ENCODE measurements at places on chromosomes 1 and 21.
A peak's percentile ranks its signal among the peaks of the same experiment; 100 is the strongest.

GRCh38 chr1:52504720-52505119 is 48.2 kb downstream of the TUT4 start:
- DNase-seq = no peak

- DNase-seq = no peak
Measured at GRCh38 chr1:6911974-6912373, 126.7 kb downstream of the CAMTA1 start.

- DNase-seq = no peak
Measured at GRCh38 chr1:113438505-113439276, 48.4 kb downstream of the MAGI3 start.

GRCh38 chr21:14718951-14719350 is 172.8 kb upstream of the SAMSN1 start:
- DNase-seq = no peak

GRCh38 chr1:107363154-107363553 is 222.3 kb downstream of the NTNG1 start:
- DNase-seq = no peak

DNA sequence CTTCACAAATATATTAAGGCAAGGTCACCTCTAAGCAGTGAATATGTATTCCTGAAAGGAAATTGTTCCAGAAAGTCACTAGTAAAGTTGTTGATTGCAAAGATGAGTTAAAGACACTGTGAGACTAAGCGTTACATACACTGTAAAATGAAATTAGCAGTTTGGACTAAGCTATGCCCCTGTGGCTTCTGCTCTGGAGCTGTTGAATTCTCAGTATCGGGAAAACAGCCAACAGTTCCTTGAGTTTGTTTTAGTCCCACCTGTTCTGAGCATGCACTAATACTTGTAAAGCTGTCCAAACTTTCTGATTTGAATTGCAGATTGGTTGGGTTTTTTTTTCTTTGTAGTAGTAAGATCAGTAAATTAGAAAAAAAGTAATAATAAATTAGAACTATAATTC is 21.0 kb downstream of the ANGPTL1 start:
- no peak for DNase-seq

- DNase-seq = no peak
Measured at GRCh38 chr1:39142401-39143060, 62.0 kb upstream of the MACF1 start.

GRCh38 chr1:79599257-79599656 is 592.7 kb upstream of the ADGRL4 start:
- no peak for DNase-seq

DNA sequence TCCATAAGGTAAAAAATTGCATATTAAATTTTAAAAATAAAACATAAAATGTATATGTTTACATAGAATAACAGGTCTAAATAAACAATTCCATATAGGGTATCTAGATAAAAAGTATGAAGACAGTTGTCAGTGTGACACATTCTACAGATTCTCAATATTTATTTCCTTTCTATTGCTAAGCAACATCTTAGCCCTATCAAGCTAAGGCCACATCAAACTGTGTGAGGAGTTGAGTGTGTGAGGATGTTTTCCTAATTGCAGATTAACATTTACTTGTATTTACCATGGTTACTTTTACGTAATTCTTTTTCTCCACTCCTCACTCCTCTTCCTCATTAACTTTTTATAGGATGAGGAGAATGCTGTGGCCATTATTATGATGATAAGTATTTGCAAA is 41.9 kb upstream of the MCOLN3 start:
- no peak for DNase-seq

DNA sequence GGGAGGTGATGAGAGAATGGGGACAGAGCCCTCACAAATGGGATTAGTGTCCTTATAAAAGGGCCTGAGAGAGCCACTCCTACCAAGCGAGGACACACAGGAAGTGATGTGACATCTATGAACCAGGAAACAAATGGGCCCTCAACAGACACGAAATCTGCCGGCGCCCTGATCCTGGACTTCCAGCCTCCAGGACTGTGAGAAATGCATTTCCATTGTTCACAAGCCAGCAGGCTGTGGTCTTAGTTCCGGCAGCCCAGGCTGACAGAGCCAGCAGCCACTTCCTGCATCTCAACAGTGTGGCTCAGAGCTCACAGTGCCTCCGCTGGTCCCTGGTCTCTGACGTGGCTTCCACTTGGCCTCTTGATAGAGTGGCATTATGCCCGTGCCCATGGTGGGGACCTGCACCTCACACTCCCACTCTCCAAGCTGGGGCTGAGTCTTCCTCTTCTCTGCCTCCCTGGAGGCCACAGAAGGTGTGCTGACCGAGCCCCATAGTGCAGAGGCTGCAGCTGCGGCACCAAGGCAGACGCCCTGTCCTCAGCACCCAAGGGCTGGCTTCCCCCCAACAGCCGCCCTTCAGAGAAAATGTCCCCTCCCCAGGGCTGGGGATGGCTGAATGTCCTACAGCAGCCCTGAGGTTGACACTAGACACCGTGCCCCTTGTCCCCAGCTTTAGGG is 44.9 kb downstream of the ACOT7 start:
- no peak for DNase-seq

GRCh38 chr1:216902669-216903381 is 179.6 kb upstream of the ESRRG start:
- no peak for DNase-seq

DNA sequence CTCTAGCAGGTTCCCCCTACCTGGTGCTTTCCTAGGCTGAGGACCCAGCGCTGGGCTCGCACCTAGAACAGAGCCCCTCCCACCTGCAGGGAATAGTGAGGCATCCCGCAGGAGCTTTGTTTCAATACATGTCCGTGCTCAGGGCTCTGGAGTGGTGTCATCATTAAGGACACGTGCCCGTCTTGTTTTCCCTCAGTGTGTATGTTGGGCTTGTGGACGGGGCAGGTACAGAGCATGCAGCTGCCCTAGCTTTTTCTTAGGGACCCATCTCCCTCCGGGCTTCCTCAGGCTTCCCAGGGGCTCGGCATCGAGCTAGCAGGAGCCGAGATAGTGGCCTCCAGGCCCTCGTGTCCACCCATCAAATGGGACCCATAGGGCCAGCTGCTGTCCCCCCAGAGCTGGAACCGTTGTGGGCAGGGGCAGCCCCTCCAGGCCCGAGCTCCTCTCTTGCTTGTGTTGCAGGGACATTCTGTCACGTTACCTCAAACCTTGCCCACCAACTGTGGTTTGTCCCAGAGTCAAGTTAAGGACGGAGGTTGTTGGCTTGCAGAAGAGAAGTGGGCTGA is 3.9 kb downstream of the TMEM201 start:
- DNase-seq = no peak

DNA sequence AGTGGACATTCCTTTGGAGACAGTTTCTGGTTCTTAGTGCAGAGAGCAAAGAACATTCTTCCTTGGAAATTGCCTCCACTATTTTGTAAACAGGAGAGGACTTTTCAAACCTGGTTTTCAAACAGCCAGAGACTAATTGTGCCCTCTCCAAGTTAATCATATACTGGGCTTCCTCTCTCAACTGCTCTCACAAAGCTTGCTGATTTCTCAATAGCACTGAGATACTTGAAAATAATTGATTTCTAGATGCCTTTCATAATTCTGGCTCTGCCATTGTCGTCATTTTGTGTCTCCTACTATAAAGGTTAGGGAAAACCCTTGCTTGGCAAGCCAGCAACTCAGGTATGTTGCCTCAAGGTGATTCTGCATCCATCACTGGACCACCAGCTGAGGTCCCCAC is 56.0 kb downstream of the KCNJ15 start:
- no peak for DNase-seq

GRCh38 chr1:145845514-145846161 is at the start of gene NUDT17:
TSS of gene NUDT17 (plus strand) at chr1:145845630. CDS start at chr1:145845641, 11 bp downstream.
- peak; percentile 52 for DNase-seq

DNA sequence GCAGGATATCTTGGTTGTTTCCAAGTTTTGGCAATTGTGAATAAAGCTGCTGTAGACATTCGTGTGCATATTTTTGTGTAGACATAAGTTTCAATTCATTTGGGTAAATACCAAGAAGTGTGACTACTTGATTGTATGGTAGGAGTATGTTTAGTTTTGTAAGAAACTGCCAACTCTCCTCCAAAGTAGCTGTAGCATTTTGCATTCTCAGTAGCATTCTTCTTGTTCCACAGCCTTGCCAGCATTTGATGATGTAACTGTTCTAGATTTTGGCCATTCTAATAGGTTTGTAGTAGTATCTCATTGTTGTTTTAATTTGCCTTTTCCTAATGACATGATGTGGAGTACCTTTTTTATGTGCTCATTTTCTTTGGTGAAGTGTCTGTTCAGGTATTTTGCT is 38.6 kb upstream of the PLA2G4A start:
- DNase-seq = no peak

GRCh38 chr1:213371847-213372619 is 321.0 kb downstream of the RPS6KC1 start:
- no peak for DNase-seq

- DNase-seq = no peak
Measured at GRCh38 chr1:99516141-99516540, 129.8 kb upstream of the PALMD start.

GRCh38 chr21:32578107-32578691 is 7.1 kb downstream of the TCP10L start:
- DNase-seq = no peak

- no peak for DNase-seq
Measured at GRCh38 chr1:201566933-201567801, 28.2 kb downstream of the NAV1 start.

DNA sequence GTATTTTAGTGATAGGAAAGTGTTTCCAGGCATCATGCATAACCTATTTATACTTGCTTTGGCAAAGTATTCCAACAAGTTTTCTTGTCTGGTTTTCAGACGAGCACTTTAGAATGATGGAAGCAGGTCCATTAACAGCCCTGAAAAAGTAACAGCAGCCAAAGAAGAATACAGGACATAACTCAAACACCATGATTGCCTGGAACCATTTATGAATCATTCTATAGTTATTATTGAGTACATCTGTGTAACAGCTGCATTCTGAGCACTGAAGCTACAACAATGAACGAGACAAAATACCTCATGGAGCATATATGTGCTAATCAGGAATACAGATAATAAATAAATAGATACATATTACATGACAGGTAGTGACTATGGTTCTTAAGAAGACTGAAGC is 12.6 kb downstream of the IL10RB start:
- no peak for DNase-seq

- DNase-seq = no peak
Measured at GRCh38 chr1:108848806-108849205, 8.1 kb downstream of the AKNAD1 start.

DNA sequence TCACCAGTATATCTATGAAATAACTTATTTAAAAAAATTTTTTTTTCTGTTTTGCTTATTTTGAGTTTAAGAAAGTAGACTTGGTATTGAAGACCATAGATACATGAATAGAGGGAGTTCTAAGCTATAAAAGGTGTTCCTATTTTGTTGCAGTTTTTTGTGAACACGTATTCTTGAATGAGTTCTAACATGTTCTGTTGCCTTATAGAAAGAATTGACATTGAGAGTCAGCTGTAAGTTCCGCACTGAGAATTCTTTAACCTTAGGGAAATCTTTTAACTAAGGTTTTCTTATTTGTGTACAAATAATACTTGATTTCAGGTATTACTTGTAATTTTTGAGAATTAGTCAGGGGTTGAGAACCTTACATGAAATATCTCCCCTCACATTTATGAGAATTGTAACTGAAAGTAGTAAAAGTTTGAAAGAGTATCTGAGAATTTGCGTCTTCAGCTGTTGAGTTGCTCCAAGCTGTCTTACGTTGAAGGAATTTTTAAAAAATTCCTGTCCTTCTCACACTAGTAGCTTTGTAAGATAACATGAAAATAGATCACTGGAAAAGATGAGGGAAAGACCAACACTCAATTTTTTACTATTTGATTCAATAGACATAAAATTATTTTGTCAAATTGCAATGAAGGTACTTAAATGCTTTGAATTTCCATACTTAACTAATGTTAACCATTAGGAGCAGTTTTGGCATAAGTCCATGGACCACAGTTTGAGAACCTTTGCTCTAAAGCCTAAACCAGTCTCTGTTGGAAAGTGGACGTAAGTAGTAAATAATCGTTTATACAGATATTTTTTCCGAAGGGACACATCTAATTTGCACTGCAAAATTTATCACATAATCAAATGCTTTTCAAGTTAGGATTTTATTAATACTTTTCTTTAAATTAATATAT is 3.8 kb downstream of the DR1 start:
- DNase-seq = no peak

- no peak for DNase-seq
Measured at GRCh38 chr1:200888349-200888838, 6.3 kb upstream of the INAVA start.

- DNase-seq = no peak
Measured at GRCh38 chr1:244173769-244174168, 122.7 kb downstream of the ZBTB18 start.

DNA sequence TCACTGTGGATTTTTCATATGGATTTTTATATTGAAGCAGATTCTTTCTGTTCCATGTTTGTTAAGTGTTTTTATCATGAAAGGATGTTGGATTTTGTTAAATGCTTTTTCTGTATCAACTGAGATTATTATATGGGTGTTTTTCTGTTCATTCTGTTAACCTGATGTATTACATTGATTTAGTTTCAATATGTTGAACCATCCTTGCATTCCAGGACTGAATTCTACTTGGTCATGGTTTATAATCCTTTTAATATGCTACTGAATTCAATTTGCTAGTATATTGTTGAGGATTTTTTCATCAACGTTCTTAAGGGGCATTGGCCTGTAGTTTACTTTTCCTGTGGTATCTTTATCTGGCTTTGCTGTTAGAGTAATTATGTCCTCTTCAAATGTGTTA is 55.8 kb downstream of the CCDC30 start:
- DNase-seq = no peak

DNA sequence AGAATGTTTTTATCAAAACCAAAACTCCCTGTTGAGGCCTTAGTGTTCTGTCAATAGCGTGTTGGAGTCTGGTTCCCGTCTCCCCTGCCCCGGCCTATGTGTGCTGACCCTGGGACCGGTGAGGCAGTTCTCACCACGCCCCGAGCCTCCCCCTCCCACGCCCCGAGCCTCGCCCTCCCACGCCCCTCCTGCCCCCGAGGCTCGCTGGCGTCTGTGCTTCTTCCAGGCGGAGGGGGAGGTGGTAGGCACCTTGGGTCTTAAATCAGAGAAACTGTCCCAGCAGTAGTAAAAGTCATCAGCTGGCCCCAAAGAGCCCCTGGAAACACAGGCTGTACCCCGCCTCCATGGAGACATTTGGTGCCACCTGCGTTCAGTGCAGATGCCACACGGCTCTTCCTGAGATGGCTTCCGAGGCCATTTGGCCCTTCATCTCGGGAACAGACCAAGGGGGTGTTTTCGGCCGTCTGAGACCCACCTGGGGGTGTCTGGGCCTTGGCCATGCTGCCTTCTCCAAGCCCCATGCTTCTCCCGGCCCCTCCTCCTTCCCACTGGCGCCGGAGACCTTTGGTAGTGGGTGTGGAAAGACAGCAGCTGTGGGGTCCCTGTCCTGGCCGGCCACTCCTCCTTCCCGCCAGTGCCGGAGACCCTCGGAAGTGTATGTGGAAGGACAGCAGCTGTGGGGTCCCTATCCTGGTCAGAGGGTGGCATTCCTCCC is 44.7 kb downstream of the SKI start:
- no peak for DNase-seq

- DNase-seq = no peak
Measured at GRCh38 chr1:25361901-25362300, 23.8 kb downstream of the TMEM50A start.

GRCh38 chr1:23178950-23179349 is 10.3 kb upstream of the LUZP1 start:
- no peak for DNase-seq

GRCh38 chr21:44706026-44706705 is 5.2 kb downstream of the TSPEAR start:
- DNase-seq = no peak

GRCh38 chr1:175888996-175889395 is 145.6 kb upstream of the TNR start:
- no peak for DNase-seq

- DNase-seq = no peak
Measured at GRCh38 chr1:36365381-36365780, 20.3 kb downstream of the STK40 start.
